ENCODE measurements at places on chromosomes 3 and 15.

- DNase-seq, result no peak
These were observed 768.6 kb upstream of the GOLIM4 start for GRCh38 chr3:168864107-168865021.

DNA sequence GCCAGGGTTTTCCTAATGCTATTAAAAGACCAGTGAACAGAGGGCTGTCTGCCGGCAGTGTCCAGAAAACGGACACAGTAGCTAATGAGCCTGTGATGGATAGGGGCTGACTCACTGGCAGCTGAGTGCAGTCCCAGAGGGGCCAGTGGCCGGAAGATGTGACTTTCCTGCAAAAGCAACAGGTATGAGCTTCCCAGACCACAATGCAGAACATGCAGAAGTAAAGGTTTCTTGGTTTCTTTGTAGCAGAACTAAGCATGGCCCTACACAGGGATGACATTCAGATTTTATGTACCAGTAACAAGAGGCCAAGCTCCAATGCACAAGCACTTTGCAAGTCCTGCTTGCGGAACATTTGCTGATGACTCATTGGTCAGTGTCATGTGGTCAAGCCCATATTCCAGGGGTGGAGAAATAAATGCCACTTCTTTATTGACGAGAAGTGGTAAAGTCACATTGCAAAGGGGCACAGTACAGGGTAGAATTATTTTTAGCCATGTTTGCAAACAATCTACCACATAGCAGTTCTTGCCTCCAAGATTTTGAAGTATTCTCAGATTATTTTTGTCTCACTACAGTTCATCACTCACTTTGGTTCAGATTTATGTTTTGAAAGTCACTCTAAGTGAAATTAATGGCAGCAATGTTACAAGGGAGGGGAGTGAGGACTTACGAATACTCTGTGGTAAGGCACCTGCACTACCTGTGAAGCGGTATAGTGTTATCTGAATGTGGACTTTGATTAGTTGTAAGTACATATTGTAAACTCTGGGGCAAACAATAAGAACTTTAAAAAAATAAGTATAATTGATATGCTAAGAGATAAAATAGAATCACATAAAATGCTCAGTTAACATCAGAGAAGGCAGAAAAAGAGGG, 263.3 kb downstream of the ABHD5 start:
- no peak for DNase-seq

GRCh38 chr3:59247402-59247841, 197.6 kb upstream of the CFAP20DC start:
- no peak for DNase-seq

DNA sequence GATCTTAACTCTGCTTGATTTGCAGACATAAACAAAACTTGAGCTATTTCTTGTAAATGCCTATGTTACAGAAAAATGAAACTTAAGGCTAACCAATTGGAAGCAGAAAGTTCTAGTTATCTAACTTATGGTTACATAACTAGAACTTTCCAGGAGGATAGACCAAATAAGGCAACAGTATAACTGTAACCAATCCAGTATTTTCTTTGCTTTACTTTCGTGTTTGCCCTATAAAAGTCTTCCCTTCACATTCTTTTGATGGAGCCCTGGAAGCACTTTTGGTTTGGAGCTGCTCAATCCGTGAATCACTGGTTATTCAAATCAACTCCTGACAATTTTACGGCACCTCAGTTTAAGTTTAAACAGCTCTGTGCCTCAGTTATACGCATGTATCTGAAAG, 164.6 kb downstream of the SUCLG2 start:
- no peak for DNase-seq

- DNase-seq, result no peak
These were observed 310.6 kb downstream of the PDCD6IP start for GRCh38 chr3:34109021-34109420.

DNA sequence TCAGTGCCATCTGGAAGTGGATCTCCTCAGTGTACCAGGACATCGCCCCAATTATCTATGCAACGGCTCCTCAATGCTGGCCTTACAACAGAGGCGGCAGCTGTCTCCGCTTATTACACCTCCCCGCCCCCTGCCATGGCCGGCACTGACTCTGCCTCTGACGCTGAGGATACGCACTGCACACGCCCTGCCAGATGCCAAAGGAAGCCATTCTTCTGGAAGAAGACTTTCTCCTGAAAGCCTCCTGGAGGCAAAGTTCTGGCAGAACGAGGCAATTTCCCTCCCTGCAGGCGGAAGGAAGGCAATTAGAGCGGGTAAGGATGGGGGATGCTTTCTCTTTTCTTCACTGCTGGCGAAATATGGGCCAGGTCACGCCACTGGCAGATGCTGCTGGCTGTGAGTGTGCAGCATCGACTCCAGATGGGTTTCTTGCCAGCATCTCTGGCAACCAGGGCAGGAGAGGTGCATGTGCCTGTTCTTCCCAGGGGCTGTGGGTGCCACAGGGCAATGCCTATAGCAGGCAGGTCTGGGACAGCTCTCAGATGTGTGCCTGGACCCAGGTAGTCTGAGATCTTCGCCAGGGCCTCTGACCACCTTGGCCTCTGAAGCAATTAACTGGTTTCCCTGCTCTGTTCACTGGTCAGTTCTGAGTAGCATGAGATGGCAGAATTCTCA, 62.2 kb upstream of the MRPS22 start:
- DNase-seq, result no peak

DNA sequence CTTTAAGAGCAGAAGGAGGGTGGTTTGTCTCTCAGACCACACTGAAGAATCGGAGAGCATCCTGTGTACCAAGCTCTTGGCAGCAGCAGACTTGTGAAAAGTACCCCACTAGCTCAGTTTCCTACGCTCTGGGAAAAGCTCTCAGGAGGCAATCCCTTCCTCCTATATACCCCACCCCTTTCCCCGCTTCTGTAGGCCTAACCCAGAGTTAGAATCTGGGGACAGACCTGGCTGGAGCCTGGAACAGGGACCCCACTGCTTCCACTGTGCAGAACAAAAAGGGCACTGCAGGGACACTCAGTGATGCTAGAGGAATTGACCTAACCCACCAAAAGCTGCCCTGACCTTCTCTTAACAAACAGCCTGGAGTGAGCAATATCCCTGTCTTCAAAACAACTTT, 70.0 kb upstream of the CCDC39 start:
- DNase-seq, result no peak

DNA sequence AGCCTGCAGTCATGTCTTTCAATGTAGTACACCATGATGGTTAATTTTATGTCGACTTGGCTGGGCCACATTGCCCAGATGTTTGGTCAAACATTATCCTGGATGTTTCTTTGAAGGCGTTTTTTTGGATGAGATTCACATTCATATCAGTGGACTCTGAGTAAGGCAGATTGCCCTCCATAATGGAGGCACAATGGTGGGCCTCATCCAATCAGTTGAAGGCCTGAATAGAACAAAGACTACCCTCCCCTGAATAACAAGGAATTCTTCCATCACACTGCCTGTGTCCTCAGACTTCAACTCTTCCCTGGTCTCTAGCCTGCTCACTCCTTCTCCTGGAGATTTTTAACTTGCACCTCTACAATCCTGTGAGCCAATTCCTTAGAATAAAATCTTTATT, 83.8 kb upstream of the CHL1 start:
- DNase-seq, result no peak

DNA sequence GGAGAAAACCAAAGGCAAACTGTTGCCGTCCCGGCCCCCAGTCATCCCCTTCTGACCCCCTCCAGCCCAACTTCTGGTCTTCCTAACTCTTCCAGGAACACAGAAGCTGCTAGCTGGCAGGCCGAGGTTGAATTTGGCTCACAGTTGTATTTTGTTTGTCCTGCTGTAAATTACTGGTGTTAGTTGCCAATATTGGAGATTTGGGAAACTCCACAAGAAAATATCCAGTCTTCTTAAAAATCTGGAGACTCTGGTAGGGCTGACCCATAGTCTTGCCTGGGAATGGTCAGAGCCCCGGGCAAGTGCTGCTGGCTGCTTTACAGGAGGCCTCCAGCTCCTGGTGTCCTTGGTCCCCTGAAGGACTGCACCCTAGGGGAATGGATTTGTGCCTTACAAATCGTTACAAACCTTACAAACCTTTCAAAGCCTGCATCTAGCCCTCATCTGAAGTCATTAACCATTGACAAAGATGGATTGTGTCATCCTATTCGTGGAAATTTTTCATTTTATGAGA, 112.0 kb upstream of the MCTP2 start:
- no peak for DNase-seq

DNA sequence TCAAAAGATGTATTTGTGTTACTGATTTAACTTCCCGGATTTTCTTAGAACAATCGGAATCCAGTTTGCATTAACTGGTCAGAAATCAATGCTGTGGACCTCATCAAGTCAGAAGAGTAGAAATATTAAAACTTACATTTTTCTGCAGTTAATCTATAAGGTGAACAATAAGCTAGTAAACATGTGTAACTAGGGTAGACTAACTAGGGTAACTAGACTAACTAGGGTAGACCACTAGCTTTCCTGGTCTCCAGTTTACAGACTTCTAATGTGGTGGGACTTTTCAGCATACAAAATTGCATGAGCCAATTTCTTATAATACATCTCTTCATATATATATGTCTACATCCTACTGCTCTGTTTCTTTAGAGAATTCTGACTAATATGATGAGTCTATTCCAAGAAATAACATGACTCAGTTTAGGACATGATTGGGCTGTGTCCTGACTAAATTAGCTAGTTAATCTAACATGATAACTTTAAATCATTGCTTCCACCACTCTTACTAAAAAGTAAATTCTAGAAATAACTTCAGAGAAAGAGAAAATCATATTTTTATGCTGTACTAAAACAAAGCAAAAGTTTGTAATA, 5.3 kb downstream of the PLSCR2 start:
- DNase-seq, result no peak

GRCh38 chr3:15427981-15428380, 583 bp downstream of the EAF1 start:
- DNase-seq, result no peak

- no peak for DNase-seq
These were observed 288.9 kb downstream of the EFHB start for GRCh38 chr3:19645093-19645492.

DNA sequence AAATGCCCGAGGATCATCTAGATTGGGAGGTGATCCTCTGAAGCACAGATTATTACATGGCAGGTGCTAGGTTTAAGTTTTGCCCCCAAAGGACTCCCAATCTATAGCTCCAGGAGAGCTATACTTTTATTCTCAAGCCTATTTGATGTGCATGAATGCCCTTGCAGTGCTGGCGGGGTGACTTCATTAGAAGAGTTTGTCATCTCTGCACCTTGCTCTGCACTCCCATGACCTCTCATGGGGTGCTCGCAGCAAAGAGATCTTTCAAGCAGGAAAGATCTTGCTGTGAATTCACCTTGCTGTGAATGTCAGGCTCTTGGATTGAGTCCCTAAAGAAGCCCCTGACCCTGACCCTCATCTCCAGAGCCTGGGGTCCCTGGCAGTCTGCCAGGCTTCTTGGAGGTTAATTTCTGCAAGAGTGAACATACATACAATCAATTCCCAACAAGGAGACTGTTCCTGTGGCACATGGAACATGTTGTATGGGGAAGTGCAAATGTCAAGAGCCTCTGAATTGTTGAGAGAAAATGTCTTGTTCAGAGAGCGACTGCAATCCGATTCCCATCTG, 45.9 kb downstream of the FAM43A start:
- no peak for DNase-seq

- DNase-seq, result no peak
These were observed 78.9 kb upstream of the SKOR1 start for GRCh38 chr15:67746450-67746849.

DNA sequence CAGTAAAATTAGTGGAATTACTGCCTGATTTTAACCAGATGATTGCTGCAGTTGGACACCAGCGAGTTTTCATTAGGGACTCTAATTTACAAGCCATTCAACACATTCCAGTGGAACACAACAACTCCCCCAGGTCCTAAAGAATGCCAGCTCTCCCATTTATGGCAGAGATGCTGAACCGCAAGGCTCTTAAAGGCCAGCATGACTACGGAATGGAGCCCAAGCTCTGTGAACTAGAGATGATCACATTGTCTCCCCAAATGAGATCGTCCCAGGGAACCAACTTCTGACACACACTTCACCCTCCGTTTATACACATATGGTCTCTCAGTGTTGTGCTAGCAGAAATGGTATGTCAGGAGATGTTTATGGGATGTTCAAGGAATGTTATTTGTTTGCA, 446.2 kb upstream of the NR2F2 start:
- no peak for DNase-seq

DNA sequence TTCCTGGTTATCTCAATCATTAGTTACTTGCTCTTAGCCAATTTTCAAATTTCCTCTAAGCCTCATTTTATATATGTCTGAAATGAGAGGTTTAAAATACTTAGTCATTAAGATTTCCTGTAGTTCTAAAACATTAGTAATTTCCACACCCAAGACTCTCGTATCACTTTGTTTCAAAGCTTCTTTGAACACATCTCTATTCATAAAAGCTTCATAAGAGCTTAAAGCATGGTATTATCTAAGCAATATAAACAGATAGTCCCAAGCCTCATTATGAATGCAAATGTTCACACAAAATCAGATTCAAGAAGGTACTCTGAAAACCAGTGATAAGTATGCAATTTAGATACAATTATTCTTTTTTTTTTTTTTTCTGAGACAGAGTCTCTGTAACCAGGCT, 217.0 kb downstream of the FMN1 start:
- DNase-seq, result no peak

DNA sequence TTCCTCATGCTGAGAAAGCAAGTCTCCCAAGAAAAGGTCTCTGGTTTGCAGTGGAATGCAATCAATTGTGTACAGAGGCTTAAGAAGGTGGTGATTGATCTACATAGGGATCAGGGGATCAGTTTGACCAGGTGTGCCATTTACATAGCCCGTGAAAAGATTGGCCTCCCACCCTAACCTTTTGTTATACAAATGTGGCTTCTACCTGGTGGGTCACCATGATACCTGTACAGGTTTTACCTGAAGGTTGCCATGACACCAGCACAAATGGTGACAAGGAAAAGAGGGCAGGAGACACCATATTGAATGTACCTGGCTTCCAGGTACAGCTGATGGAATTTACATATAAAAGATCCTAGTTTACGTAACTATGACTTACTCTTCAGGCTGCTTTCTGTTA, 25.5 kb upstream of the TEX55 start:
- no peak for DNase-seq

DNA sequence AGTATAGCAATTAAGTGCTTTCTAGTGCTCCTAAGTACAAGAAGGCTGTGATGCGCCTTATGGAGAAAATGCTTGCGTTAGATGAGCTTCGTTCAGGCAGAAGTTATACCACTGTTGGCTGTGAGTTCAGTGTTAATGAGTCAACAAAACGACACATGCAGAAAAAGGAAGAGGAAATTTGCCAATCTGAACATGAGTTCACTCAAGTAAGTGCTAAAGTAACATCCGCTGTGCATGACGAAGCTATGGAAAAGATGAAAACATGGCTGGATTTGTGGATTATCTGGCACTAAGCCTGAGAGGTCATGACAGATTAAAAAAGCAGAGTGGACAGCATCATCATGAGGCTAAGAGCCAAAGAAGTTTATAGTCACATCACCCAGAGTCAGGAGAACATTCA, 36.9 kb downstream of the SH3BP5 start:
- no peak for DNase-seq

GRCh38 chr3:9994086-9994844, 7.6 kb upstream of the EMC3 start:
- no peak for DNase-seq

- no peak for DNase-seq
These were observed 23.4 kb downstream of the AMOTL2 start for GRCh38 chr3:134350861-134351311.

GRCh38 chr3:134423153-134423552, 48.9 kb upstream of the AMOTL2 start:
- no peak for DNase-seq

GRCh38 chr15:73751511-73751898, 1.6 kb downstream of the INSYN1 start:
- DNase-seq, result no peak
